ENCODE measurements at places on chromosomes 12 and 14.

- DNase-seq, result no peak
Observed at GRCh38 chr12:56900583-56900982, 33.6 kb downstream of the SDR9C7 start.

GRCh38 chr12:132279184-132279889 lies 50.1 kb downstream of the GALNT9 start:
- DNase-seq, result no peak

DNA sequence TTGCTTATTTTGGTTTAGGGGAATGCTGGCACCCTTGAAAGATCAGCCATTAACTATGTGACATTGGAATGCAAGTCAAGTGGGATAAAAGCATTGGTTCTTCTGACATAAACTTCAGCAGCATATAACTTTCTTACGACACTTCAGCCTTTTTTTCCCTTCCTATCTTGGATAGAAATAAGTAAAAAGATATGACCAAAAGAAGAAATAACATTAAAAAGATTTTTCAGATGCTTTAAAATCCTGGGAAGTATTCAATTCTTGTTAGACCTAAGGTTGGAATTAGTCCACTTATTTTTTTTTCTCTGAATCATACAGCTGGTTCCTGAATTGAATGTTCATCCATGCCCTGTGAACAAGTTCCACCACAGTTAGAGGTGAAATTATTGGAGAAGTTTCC lies 85.6 kb upstream of the TSPAN8 start:
- no peak for DNase-seq

DNA sequence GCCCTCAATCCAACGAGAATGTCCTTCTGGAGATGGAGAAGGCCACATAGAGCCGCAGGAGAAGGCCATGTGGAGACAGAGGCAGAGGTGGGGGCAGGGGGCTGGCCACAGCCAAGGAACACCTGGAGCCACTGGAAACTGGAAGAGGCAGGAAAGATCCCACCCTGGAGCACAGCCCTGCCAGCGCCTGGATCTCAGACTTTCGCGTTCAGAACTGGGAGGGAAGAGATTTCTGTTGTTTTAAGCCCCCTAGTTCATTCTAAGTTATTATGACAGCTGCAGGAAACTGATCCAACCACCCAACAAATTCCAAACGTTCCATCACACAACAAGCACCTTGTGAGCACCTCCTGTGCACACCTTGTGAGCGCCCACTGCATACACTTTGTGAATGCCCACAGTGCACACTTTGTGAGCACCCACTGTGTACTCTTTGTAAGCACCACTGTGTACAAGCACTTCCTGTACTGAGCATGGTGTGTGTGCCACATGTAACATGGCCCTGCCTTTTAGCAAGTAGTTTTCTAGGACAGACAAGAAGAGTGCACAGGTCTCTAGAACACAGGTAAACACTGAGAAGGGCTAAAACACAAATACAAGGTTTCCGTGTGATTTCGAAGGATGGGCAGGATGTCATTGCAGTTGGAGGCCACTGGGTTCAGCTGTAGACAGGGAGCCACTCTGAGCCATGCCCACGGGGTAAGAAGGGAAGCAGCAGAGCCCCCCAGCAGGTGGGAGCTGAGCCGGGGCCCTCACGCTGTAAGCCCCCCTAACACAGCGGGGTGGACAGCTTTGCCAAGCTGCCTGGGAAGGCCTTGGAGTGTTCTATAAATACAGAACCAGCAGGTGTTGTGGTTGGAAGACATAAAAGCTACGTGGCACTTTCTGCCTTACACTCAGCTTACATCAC lies 15.4 kb downstream of the RIMBP2 start:
- no peak for DNase-seq

DNA sequence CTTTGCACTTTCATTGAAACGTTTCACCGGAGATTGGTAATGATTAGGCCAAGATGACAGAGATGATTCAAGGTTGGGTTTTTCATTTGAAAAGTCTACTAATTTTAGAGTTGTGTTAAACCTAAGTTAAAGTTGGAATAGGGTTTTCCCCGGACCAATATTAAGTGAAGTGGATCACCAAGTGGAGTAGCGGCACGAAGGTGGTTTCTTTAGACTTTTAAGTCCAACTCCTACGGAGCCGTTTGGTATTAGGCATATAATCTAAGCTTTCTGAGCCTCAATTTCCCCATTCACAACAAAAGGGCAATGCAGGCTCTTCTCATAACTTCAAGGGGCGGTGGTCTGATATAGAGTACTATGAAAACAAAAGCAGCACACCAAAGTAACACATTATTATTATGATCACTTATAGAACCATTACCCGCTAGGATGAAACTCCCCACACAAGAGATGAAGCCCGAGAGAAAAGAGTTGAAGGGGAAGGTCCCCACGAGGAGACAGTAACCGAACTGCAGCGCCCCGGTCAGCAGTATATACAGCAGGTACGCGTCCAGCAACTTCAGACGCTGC lies 413 bp downstream of the DAD1 start:
- DNase-seq, result no peak

DNA sequence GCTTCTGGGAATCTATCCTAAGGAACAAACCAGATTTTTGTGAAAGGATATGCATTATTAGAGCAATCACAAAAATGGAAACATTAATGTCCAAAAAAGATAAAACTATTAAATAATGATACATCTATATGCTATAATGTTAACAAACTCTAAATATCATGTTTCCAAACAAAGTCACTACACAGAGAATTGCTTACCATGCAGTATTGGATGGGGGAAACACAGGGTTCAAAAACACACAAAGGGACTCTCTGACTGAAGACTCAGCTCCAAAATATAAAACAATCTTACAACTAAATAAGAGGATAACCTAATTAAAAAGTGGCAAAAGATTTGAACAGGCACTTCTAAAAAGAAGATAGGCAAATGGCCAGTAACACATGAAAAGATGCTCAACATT lies 304.2 kb downstream of the DPF3 start:
- DNase-seq, result no peak

DNA sequence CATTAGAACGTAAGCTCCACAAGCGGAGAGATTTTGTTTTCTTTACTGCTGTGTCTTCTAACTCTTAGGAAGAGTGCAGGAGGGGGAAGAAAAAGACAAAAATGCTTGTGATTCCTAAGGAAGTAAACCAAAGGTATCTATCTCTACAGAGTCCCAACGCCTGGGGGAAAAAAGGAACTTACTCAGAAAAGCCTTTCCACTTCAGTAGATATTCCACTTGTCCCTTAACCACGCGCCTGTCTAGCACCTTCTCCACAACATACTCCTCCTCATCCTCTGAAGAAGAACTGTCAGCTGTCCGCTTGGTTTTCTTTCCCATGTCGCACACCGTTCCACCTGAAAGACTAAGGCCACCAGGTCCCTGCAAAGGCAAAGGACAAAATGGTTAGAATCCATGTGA lies 22.6 kb downstream of the CBX5 start:
- DNase-seq, result no peak

DNA sequence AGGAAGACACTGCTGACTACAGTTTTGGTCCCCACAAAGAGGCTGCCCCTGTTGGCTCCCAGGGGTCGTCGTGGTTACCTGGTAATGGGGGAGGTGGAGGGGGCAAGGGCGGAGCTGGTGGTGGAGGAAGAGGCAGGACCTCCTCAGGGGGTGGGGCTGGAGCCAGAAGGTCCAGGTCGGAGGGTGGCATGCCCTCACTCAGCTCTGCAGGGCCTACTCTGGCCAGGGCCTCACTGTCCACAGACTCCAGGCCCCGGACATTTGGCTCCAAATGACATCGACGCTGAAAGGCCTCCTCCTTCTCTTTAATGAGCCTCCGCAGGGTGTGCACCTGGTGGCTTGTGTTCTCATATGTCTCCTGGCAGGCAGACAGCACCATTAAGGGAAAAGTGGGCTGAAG lies 28.5 kb downstream of the PRPF40B start:
- DNase-seq, result no peak

DNA sequence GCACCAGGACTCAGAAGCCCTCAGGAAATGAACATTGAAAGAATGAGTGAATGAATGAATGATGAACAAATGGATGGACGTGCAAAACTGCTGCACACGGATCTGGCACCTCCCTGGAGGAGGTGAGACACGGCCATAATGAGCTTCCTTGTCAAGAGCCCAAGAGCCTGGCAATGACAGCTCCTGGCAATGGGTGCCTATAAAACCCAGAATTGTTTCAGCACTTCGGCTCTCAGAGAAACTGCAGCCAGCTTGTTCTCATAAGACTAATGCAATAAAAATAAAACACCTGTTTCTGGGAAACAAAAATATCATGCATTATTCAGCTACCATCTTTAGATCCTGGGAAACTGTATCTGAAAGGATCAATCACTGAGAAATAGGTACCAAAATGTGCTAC lies 200.5 kb upstream of the SFSWAP start:
- no peak for DNase-seq

GRCh38 chr14:53038629-53039028 lies 87.8 kb upstream of the FERMT2 start:
- DNase-seq, result no peak

- DNase-seq, result no peak
Observed at GRCh38 chr12:68890701-68891113, 42.3 kb downstream of the CPM start.

DNA sequence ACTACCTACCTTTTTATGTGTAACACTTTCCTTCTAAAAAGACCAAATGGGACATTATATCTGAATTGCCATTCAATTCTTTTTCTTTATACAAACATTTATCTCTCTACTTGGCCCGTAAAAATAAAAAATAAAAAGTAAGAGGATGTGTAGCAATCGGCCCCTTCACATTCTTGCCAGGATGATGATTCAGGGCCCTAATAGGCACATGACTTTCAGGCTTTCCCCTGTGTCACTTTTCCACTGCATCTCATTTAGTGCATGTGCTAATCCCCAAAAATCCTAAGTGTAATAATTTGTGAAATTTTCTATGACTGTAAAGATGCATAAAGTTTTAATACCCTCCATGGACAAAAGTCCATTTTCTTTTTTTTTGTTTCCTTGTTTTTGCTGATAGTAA lies 23.0 kb upstream of the ATP2B1 start:
- DNase-seq, result no peak

- no peak for DNase-seq
Observed at GRCh38 chr12:80860928-80861327, 76.8 kb downstream of the LIN7A start.

DNA sequence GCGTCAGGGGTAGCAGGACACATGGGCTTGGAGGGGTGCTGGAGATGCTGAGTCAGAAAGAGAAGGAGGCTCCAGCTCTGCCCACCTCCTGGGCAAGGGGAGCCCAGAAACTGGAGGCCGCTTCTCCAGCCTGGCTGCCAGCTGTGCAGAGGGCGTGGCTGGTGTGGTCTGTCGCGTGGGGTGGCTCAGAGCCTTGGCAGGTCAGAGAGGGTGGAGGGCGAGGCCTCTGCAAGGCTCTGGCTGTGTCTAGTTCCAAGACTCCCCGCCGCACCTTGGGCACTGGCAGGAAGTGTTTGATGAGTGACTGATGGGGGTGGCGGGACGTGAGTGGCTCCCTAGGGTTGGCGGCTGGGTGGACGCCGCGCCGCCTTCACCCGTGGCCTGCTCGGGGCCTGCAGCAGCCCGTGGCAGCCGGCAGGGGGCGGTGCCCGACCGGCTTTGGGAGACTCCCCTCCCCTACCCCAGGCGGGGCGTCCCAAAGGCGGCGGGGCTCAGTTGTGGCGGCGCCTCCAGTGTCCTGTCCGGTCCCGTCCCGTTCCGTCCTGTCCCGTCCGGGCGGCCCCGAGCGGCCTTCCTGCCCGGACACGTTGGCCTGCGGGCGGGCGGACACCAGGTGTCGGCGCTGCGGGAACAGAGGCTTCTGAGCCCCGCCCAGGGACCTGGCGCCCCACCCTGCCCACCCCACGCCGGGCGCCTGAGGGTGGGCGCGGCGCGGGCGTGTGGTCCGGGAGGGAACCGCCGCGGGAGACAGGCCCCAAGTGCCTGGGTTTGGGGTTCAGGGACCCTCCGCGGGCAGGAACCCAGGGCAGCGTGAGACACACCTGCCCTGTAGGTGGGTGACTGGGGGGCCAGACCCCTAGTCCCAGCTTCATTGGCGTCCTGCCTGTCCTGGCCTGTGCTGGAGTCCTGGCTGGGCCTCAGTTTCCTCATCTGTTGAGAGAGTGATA lies 39.7 kb downstream of the KRT80 start:
- DNase-seq, result peak; percentile 33

DNA sequence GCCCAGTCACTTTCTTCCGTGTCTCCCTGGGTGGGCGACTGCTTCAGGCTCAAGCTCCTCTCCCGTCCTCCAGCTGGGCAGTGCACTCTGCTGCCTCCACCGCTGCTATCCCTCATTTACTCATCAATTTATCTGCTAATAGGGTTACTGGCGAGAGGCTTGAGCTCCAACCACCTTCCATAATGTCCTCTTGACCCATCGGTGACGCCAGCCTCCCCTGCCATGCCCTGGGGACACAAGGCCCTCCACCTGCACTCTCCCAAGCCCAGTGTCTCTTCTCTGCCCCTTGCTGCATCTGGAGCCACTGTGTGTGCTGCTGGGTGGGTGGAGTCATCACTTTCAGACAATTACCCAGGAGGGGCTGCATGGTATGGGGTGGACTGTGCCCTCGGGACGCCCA lies 78.5 kb downstream of the TMEM132D start:
- no peak for DNase-seq

DNA sequence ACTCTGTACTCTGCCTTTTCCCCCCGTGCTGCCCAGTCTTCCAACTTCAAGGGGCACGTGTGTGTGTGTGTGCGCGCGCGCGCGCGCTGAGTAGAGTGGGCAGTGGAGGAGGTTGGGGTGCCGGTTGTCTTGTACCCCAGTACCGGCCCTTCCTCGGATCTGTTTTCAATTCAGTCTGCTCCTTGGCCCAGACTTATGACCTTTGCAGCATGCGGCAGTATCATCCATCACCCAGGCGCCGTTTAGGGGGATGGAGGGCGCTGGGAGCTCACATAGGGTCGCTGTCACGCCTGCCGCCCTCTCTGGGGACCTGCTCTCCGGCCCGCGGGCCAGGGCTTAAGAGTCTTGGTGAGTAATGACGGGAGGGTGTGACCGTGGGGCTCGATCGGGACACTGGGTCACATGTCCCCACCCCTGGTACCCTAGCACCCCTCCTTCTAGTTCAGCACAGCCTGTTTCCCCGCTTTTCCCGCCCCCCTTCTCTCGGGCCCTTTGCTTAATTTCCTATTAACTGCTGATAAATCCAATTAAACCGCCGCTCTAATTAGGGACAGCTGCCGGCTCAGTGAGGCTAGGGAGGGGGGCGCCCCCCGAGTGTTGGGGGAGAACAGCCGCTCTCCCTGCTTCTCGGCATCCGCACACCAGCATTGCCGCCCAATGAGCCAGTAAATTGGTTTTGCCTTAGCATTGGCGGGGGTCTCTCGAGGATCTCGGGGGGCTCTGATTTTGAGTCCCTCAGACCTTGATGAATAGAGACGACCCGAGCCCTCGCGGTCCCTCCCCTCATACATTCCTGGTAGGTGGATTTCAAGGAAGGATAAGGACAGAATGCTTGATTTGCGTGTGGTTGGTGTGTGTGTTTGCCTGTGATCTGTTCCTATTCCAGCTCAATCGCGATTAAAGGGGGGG lies 9.3 kb downstream of the STAC3 start:
- no peak for DNase-seq

- no peak for DNase-seq
Observed at GRCh38 chr12:130796985-130797686, 41.9 kb downstream of the STX2 start.

DNA sequence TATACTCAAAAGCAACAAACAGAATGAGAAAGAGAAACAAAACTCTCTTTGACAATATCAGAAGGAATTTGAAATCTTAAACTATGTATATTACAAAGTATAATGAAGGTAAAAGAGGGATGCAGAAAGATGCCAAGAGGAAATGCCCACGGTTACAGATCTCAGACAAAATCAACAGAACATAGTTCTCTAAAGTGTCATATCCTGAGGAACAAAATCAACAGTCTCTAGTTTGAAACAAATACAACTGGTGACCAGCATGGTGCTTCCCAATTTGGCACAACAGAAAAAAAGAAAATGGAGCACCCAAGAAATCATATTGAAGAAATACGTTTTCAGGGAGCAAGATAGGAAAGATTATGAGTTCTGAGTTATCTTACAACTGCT lies 116.5 kb downstream of the METTL25 start:
- DNase-seq, result no peak

All from stimulated activated CD8-positive, alpha-beta memory T cell treated with anti-CD3 and anti-CD28 coated beads, Interleukin-7, amount 100 ng/mL, for 1 hour (primary cell).